Type B pancreatic cell (in vitro differentiated cells): ENCODE measurements at places on chromosomes 7 and 10. TPM values are rescaled to one million over a fixed set of nuclear protein-coding genes. Genes with fewer than 3 reads are reported as not detected.

DNA sequence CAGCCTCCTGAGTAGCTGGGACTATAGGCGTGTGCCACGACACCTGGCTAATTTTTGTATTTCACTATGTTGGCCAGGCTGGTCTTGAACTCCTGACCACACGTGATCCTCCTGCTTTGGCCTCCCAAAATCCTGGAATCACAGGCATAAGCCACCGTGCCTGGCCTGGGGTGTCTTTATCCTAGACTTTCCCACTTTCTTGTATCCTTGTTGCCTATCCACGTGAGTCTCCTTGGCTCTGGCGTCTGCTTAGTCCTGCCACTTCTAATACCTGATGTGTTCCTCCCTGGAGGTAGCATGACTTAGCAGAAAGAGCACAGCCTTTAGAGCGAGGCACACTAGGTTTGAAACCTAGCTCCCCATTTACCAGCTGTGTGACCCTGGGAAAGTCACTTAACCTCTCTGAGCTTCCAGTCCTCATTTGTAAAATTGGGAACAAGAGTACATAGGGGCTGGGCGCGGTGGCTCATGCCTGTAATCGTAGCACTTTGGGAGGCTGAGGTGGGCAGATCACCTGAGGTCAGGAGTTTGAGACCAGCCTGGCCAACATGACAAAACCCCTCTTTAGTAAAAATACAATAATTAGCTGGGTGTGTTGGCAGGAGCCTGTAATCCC lies 344.6 kb downstream of the TYW1 start:
- peak; percentile 44 for DNase-seq

- no peak for DNase-seq
Observed at GRCh38 chr7:48299580-48300169, 128.4 kb downstream of the ABCA13 start.

DNA sequence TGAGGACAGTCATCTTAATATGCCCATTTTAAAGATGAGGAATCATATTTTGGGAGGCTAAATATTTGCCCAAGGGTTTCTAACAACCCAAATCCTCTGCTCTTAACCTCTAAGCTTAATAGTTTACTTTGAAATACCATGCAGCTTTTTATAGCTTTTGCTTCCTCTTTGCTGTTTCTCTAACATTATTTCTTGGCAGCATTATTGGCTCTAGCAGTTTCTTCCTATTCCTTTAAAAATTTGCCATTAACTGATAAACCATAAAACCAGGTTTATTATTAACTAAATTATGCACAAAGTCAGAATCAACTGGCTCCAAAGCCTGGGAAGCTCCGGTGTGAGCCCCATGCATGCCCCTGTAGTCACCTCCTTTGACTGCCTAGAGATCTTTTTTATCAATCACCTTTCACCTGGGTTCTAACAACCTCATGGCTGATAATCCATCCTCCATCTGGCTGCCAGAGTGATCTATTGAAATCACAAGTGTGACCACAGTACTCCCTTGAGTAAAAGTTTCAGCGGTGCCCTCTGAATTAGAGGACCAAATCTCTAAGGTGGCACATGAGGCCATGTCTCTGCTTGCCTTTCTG lies 62.4 kb downstream of the ITGB8 start:
- no peak for DNase-seq

AZGP1 gene
- 0.50 and 0.60 TPM in 2 replicates for total RNA-seq

ZDHHC16 gene
- 50.7 and 53.7 TPM in 2 replicates for total RNA-seq

GRCh38 chr7:114874170-114874569 lies 47.7 kb upstream of the MDFIC start:
- DNase-seq, result no peak

GRCh38 chr7:81449105-81449504 lies 320.7 kb downstream of the HGF start:
- DNase-seq, result no peak

- DNase-seq, result no peak
Observed at GRCh38 chr10:31607481-31607880, 288.5 kb downstream of the ZEB1 start.

PNLIPRP3 gene
- total RNA-seq, result not detected in 2 replicates

OPN1SW gene
- not detected in 2 replicates for total RNA-seq

ARHGEF35 gene
- total RNA-seq, result 8.6 and 24.2 TPM in 2 replicates

- DNase-seq, result no peak
Observed at GRCh38 chr7:33217595-33217994, 88.2 kb downstream of the BBS9 start.

DNA sequence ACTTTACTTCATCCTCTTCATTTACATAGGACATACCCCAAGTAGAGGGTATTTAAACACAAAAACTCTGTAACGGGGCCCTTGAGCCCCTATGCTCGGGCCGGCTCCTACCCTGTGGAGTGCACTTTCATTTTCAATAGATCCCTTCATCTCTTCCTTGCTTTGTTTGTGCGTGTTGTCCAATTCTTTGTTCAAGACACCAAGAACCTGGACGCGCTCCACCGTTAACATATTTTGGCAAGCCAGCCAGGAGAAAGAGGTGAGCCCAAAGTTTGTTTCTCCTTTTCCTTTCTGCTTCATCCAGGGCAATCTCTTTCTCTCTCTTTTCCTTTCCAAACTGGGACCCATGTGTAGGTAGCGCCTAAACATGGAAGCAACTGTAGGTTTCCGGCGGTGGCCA lies 26.0 kb upstream of the BNIP3 start:
- no peak for DNase-seq

- no peak for DNase-seq
Observed at GRCh38 chr10:17232276-17232960, 4.4 kb downstream of the VIM start.

GRCh38 chr10:3500408-3500856 lies 284.6 kb downstream of the KLF6 start:
- DNase-seq, result no peak

NEBL gene
- 24.5 and 55.3 TPM in 2 replicates for total RNA-seq

BHLHA15 gene
- 0.46 and 0.57 TPM in 2 replicates for total RNA-seq

GRCh38 chr10:6721480-6721879 lies 141.4 kb upstream of the PRKCQ start:
- DNase-seq, result no peak

DNA sequence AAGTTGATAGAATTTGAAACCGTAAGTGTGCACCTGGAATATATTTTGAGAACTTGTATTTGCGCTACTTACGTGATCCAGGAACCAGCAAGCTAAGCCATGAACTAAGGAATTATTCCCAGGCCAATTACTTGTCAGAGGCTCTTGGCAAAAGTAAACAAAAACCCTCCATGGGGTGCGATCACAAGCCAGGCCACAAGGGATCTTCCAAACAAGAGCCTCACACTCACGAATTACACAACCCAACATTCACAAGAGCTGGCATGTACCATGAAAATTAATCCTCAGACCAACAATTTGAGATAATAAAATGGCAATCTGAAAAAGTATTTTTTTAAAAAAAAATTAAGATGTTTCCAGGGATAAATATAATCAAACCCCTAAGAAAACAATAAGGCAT lies 467.0 kb upstream of the AKR1E2 start:
- no peak for DNase-seq

- no peak for DNase-seq
Observed at GRCh38 chr10:97163181-97163580, 22.6 kb downstream of the SLIT1 start.

AKR1E2 gene
- total RNA-seq, result 4.7 and 6.6 TPM in 2 replicates

DNA sequence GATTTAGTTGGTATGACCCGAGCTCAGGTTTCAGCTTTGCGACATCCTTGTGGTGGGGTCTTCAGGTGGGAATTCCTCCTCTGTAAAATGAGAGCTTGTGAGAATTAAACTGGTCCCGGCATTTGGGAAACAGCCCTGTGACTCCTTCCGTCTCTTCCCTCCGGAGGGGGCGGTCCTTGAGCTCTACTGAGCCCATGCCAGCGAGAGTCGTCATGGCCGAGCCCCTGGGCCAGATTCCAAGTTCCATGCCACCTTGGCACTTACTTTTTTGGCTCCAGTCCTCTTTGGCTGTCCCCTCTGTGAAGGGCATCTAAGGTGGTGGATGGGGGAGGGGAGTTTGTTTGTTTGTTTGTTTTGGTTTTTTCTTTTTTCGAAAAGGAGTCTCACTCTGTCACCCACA lies 47.6 kb downstream of the GTF2IRD1 start:
- DNase-seq, result no peak

AKR1C2 gene
- 87.5 and 289 TPM in 2 replicates for total RNA-seq

TRPV5 gene
- total RNA-seq, result not detected in 2 replicates

DNA sequence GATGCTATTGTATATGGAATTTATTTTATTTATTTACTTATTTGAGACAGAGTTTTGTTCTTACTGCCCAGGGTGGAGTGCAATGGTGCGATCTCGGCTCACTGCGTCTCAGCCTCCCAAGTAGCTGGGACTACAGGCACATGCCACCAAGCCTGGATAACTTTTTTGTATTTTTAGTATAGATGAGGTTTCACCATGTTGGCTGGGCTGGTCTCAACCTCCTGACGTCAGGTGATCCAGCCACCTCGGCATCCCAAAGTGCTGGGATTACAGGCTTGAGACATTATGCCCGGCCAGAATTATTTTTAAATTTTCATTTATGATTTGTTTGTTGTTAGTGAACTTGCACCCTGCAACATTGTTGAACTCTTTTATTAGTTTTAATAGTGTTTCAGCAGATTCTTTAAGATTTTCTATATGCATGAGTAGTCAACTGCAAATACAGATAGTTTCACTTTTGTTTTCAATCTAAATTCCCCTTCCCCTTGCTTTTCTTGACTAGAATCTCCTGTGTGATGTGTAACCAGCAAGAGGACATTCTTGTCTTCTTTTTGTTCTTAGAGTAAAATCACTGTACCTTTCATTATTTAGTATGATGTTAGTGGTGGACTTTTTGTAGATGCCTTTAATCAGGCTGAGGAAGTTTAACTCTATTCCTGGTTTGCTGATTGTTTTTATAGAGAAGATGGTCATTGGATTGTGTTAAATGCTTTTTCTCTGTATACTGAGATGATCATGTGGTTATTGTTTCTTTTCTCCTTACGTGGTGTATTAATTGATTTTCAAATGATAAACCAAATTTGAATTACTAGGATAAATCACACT lies 27.8 kb downstream of the ZNF33A start:
- DNase-seq, result no peak

SORCS3 gene
- 1.3 and 4.2 TPM in 2 replicates for total RNA-seq

LRRD1 gene
- total RNA-seq, result 0.19 TPM in 1 of 2 replicates, not detected in the other

- DNase-seq, result no peak
Observed at GRCh38 chr7:18900803-18901202, 216.6 kb downstream of the TWIST1 start.

DNA sequence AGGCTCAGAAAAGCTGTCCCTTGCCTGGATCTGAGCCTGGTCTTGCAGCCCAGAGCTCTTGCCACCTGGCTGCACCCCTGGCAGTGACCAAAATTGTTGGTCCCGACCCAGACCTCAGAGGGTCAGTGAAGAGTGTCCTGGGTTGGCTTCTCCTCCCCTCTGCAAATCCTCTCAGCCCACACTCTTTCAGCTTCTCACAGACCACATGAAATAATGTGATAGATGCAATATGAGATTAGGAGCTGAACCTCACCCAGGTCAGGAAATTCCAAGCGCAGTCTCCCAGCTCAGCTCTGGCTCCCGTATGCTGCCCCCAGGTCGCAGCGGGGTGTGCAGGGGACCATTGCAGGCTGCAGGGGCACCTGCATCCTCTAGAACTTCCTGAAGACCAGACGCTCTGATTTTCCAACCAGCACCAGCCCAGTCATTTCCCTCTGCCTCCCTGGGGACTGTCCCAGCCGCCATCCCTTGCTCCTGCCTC lies 19.6 kb upstream of the RET start:
- DNase-seq, result no peak

ZNF33A gene
- total RNA-seq, result 31.5 and 32.2 TPM in 2 replicates

- DNase-seq, result no peak
Observed at GRCh38 chr10:5493691-5494090, 5.7 kb downstream of the CALML5 start.

DNA sequence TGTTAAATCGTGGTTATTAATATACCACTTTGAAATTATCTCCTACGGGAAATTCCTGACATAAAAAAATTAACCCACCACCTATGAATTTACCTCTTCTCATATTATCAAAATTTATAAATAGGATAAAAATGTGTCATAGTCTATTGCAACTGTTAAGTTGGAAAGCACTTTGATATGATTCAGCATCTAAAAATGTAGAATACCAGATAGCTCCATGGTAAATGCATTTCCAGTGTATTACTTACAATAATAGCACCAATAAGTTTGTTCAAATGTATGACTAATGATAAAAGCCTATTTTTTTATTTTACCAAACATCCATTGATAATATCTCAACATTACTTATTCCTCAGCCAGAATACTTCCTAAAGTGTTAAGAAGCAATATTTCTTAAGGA lies 13.6 kb upstream of the KCND2 start:
- DNase-seq, result no peak

DNA sequence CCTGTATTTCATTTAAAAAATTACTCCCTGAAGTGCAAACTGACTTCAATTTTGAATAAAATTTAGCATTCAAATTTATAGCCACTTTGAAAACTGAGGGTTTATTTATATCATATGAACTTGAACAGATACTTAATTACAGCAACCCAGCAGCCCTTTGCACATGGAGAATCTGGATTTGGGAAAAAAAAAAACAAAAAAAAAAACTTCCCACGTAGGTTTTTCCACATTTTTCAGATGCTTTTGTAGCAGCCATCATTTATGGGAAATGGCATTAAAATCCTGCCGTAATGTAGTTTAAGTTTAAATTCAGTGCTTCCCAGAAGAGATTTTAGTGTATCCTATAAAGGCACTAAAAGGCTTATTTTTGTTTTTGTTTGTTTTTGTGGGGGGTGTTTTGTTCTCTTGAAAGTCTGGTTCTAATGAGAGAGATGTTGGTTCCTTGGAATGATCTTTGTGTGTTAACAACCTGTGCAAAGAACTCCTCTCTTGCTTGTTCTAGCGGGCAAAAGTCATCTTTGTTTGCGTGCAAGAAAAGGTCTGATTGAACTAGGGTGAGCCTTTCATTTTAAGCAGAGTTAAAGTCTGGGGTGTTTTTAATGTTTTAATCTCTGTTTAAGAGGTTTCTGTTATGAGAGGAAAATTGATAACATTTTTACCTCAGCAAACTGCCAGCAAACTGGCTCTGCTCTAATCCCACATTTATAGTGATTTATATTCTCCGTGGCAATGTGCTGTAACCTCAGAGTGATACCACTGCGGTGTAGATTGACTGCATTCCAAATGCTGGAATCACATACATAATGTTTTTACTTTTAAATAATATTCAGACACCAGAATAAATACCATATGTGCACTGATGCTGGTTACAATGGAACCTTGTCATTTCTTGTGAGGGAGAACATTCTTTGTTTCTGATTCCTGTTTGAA lies 105.5 kb downstream of the WNT2 start:
- DNase-seq, result no peak

VWC2 gene
- total RNA-seq, result 0.33 and 0.60 TPM in 2 replicates

ASB15 gene
- total RNA-seq, result not detected in 2 replicates

- DNase-seq, result no peak
Observed at GRCh38 chr10:11261687-11262493, 244.2 kb downstream of the CELF2 start.

TMEM225B gene
- 0.36 and 0.82 TPM in 2 replicates for total RNA-seq

PODXL gene
- total RNA-seq, result 25.5 and 44.1 TPM in 2 replicates

C10orf53 gene
- not detected in 2 replicates for total RNA-seq
